Kidney (tissue), 22 donors: ENCODE measurements at places on chromosomes 1 and 21. TPM values are rescaled to one million over a fixed set of nuclear protein-coding genes. Genes with fewer than 3 reads are reported as not detected.

- DNase-seq: no peak
Measured at GRCh38 chr1:198480876-198481275, 59.6 kb downstream of the ATP6V1G3 start.

Gene CLDN17
- not detected for polyA plus RNA-seq

Gene CADM3
- 0.56 TPM for polyA plus RNA-seq

- no peak for DNase-seq
Measured at GRCh38 chr1:92461364-92462097, 25.2 kb downstream of the GFI1 start.

DNA sequence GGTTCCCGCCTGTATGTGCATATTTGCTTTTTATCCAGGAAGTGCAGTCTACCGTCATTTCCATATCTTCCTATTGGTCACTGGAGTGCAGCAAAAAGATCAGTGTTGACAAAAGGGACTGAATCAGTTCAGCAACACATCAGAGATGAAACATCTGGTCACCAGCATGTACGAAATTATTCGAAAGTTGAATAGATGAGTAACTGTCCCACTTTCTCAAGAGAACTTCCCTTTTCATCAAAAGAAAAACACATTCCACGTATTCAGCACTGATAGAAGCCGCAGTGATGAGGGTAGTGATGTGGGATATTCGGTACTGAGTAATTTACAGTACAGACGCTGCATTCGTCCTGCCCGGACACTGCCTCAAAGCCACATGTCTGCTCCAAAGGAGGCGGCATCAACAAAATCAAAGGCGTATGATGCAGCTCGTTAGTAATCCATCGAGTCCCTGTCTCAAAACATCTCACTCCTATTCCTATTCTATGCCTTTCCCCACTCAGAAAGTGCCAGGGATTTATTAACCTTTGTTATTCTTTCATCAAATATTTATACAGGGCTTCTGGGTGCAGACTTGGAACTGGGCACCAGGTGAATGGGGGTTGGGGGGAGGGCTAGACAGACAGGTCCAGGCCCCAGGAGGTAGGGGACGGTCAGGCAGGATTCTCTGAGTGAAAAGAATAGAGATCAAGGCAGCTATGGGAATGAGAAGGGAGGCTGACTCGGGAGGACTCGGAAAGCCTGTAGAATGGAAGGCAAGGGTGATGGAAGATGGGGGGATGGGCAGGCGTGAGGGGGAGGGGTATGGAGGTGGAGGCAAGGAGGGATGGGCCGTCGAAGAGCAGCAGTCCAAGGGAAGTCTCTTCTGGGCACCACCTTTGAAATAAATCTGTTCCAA is 79.5 kb upstream of the SLC45A1 start:
- DNase-seq: no peak
